ENCODE measurements at places on chromosomes 12 and 14.
A peak's percentile ranks its signal among the peaks of the same experiment; 100 is the strongest.

- no peak for DNase-seq
These were observed 16.1 kb upstream of the NEMF start for GRCh38 chr14:49868720-49869114.

DNA sequence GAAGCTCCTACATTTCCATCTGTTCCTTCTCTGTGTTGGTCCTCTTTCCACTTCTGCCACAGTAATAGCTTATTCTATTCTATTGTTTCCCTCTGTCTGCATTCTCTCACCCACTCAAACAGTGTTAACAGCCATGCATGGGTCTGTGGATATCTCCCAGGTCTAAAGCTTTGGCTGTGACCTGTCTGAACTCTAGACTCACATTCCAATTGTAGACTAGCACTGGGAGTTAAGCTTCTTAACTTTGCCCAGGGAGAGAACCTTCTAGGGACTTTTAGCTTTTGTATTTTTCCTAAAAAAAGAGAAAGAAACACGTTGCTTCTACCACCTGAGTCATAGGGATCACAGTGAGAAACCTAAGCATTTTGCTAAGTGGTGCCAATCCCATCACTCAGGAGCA is 36.7 kb downstream of the PTPRR start:
- no peak for DNase-seq

DNA sequence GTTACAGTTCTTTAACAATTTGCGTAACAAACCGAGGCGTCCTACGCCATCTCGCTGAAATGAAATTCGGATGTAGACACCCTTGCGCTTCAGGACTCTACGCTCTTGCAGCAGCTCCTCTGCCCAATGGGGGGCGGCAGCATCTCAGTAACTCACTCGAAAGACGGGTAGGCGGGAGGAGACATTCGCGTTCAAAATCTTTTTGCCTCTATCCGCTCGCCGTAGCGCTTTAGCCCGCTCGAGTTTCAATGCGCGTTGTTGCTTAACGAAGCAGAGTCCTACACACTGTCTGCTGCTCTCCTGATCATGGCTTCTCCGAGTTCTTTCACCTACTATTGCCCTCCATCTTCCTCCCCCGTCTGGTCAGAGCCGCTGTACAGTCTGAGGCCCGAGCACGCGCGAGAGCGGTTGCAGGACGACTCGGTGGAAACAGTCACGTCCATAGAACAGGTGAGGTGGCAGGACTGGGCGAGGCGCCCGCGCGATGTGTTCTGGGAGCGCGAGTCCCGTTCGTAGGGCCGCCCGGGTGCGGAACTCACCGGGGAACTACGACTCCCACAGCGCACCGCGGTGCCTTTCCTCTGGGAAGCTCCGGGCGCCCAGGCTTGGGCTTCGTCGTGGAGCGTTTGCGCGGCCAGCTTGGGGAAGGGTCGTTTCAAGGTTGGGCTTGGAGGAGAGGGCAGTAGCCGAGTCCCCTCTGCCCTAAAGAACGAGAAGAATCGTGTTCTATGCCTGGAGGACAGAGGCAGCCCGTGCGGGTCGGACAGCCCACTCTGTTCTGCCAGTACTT is at the start of gene FNTB:
Gene FNTB, plus strand, starts transcription at position 248 of the 790 bp plus-strand sequence. Its CDS starts 59 bp downstream, at position 307.
- peak; percentile 90 for DNase-seq

- no peak for DNase-seq
These were observed 41.1 kb downstream of the GPR19 start for GRCh38 chr12:12654691-12655460.

DNA sequence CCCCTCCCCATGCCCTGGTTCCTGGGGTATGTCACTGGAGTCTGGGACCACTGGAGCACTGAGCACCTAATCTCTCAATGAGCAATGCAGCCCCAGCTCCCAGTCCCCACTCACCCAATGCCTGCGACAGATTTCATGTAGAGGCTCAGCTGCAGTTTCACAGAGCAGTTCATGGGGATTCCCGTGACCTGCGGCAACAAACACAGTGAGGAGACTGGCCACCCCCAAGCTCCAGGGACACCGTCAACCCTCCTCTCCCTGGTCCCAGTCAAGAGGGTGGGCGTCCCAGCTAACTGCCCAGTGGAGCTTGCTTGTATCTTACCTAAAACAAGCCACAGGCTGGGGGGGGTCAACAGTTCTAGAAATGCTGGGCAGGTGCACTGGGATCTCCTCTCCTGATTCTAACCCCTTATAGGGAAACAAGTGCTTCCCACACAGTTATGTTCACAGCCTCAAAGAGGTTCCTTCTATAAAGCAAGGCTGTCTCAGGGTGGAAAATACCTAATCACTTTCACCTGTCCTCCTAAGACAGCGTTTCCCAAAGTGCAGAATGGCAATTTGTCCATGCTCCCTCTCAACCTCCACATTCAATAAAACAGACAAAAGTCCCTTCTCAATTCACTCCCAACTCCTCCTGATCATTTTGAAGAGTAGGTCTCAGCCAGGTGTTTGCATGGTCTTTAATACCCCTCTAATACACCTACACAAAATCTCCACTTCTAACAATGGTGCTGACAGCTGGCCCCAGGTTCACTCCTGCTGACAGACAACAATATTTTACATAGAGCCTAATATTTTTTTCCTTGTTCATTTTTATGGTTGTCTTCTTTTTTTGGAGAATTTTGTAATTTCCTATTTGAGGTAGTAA is 68.3 kb downstream of the SCARB1 start:
- no peak for DNase-seq

GRCh38 chr14:34365309-34365915 is 96.6 kb downstream of the SPTSSA start:
- DNase-seq: no peak

- no peak for DNase-seq
These were observed 10.1 kb upstream of the JDP2 start for GRCh38 chr14:75417674-75418073.

DNA sequence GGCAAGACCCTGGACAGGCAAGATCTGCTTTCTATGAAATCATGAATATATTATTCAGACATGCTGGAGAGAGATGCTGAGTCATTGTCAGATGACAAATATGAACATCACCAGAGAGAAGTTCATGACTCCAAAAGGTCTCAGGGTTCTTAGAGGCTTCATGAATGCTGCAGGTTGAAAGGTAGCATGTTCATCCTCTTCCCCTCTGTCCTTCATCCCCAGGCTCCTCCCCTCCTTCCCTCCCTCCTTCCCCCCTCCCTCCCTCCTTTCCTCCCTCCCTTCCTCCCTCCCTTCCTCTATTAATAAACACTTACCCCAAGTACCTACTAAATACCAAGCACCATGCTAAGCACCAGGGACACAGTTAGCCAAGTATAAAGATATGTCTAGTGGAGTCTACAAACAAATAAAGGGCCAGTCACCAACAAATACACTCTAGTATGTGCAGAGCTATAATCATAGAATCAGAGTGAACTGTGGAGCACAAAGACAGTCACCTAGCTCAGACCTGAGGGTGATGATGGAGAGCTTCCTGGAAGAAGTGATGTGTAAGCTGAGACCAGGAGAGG is 46.2 kb downstream of the RPH3A start:
- DNase-seq: no peak

DNA sequence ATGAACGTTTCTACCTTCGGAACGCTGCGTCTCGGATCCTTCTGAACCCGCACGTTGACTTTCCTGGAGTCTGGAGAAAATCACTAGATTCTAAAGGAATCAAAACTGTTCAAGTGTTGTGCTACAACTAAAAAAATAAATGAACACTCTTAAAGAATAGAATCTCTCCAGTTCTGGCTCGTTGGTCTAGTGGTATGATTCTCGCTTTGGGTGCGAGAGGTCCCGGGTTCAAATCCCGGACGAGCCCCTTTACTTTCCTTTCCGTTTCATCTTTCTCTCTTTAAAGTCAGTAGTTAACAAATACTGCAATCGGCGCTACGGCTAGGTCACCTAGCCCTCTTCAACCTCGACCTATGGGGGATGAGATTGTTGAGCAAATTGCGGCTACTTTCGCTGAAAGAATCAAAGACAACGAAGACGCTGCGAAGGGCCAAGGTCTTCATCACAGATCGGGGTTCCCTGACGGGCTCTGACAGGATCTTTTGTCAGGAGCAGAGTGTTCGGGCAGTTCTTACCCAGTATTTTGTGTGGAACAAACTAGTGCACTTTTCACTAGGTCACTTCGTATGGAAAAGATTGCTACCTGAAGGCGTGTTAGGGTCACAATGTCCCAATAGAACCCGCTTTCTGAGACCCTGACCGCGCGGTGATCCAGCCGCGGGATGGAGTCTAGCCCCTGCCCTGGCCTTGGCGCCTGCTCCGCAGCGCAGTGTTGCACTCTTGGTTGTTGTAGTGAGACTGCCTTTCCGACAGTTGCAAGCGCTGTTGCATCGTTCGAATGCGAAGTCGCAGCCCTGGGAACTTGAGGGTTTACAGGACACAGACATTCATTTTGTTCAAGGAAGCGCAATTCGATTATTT is 8.4 kb downstream of the OR6S1 start:
- peak; percentile 73 for DNase-seq

DNA sequence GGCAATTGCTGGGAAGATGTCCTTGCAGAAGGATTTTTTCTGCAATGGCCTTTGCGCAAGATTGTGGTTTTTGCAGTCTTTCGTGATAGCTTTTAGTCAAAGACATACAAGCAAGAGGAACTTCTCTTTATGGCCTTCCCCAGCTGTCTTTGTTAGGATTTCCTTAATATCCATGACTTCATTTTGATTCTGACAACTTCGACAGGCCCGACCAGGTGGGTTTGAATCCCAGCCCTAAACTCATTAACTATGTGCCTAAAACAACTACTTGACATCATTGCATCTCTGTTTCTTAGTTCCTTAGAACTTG is 13.3 kb upstream of the VRK1 start:
- no peak for DNase-seq

DNA sequence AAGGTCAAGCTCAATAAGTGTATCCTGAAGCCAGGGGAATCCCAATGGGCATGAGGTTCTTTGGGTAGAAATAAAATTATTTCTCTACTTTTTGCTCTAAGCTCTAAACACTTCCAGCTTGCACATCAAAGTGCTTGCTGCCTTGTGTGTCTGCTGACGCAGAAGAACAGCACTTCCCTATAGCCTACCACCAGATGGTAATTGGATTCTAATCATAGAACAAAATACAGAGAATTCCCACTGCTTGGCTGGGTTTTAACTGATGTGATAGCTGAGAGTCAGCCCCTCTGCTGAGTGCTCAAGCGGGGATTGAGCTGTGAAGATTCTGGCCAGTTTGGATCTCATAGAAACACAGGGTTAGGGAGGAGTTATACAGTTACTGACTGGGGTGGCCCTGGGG is 132.4 kb upstream of the GZMB start:
- DNase-seq: no peak

DNA sequence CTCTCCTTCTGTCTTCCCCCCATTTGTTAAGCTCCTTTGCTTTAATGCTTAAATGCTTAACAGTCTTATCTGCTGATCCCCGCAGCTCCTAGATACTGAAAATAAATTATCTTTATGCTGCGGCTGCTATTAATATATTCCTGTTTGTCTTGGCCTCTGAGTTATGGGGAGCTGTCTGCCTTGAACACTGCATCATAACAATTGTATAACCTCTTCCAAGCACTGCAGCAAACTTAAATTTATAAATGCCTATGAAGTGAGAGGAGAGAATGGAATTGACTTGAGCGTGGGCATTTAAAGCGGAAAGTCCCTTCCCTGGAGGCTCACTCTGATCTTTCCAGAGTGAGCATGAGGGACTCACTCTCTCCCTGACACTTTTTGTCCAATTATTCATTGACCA is 23.1 kb upstream of the DCP1B start:
- no peak for DNase-seq

- DNase-seq: no peak
These were observed 3.6 kb downstream of the DDX51 start for GRCh38 chr12:132140501-132140900.

GRCh38 chr14:105477660-105478397 is 3.2 kb downstream of the CRIP2 start:
- peak; percentile 23 for DNase-seq

GRCh38 chr14:65371784-65372183 is 40.7 kb upstream of the FUT8 start:
- DNase-seq: no peak

DNA sequence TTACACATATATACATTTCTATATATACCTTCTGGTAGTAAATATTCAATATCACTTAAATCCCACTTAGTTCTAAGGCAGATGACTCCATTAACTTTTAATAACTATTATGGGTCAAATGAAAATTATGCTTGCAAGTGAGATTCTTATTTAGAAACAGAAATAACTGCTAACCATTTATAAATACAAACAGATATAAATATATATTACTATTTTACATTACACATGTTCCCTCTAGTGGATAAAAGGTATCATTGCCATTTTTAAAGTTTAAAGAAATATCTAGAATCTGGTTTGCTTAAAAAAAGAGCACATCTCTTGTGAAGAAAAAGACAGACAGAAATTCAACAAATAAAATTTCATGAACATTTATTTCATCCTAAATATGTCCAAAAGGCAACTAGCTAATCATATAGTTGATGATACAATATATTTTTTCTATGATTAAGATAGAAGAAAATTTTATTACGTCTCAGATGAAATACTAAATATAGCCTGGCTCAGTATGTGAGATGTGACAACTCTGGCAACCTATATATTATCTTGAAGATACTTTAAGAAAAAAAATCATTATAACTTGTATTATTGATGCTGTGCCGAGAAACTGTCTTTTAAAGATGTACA is 11.7 kb upstream of the RAD51AP1 start:
- DNase-seq: no peak

- no peak for DNase-seq
These were observed 77.4 kb downstream of the RIN3 start for GRCh38 chr14:92590941-92591340.

DNA sequence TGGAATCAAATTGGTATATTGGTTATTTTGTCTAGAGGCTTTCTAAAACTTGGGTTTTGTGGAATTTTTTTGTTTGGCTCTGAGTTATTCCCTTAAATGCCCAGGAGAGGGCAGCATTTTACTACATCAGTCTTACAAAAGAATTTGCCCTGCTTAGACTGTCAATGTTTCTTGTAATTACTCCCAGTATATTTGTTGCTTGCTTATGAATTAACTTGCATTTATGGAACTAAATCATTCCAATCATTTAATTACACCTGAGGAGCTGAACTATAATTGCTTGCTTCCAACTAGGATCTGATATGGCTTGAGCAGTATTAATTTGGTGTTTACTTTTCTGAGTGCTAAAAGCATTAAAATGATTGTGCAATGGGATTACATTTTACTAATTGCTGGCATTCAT is 48.7 kb downstream of the MIPOL1 start:
- no peak for DNase-seq

DNA sequence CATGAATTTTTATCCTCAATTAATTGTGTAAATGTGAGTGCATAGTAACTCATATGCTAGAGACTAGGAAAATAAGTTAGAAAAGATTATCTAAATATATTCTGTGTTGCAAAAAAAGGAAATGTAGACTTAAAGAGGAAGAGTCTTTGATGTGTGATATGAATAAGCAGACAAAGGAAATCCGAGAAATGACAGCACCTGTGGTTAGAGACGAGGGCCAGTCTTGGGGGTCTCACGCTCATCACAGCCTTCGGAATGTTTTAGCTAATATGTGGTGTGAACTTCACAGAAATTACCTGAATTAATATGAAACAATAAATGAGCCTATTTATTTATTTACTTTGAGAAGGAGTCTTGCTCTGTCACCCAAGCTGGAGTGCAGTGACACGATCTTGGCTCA is 11.6 kb downstream of the ATP6V0A2 start:
- no peak for DNase-seq

Measured in nephron progenitor cell (in vitro differentiated cells).